ENCODE measurements at places on chromosomes 6 and 20.

- no peak for DNase-seq
These were observed 127.2 kb downstream of the MTHFD1L start for GRCh38 chr6:150992703-150993102.

DNA sequence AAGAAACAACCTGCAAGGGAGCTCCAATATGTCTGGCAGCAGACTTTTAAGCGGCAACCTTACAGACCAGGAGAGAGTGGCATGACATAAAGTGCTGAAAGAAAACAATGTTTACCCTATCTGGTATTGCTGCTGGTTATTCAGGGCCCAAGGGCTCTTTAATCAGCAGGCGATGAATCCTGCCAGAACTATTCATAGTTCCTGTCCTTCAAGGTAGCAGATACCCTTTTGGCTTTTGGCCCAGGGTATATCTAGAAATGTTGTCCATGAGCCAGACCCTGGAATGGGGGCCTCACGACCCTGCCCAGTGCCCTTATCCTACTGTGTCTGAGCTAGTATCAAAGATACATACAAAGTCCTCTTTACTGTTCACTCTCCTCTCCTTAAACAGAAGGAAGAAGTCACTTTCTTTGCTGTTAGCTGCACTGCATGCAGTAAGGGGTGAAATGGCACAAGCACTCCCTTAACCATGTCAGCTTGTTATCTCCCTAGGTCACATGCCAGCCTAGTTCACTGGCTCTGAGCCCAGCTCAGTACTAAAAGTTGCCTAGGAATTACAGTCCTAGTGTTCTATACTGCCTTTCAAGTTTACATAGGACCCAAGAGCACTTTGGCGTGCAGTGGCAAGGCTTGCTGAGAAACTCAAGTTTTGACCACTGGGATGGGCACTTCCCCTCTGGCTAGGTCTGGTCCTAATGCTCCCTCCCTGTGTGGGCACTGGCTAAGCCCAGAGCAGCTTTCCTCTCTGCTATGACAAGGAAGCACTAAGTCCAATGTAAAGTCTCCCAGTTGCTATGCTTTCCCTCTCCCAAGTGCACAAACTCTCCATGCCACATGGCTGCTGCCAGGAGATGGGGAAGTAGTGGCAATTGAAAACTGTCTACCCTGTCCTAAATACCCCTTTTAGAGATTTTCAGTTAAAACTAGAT lies 122.0 kb downstream of the HTR1B start:
- no peak for DNase-seq

GRCh38 chr6:157184202-157185015 lies 138.9 kb downstream of the TMEM242 start:
- peak; percentile 48 for DNase-seq

DNA sequence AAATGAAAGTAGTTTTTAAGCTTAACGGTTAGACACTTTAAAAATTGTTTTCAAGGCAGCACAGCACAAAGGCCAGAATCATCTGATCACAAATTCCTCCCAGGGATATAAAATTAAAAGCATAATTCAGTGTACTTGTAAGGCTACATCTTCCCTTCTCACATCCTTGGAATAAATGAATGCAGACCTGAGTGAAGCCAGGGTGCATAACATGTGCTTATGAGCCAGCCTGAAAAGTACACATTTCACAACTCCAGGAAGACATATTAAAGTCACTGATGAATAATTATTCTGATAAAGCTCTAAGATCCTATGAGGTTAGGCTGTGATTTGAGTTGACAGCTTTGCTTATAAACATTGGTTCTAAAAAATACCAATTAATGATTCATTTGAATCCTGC lies 163.6 kb downstream of the BTBD9 start:
- DNase-seq, result no peak

DNA sequence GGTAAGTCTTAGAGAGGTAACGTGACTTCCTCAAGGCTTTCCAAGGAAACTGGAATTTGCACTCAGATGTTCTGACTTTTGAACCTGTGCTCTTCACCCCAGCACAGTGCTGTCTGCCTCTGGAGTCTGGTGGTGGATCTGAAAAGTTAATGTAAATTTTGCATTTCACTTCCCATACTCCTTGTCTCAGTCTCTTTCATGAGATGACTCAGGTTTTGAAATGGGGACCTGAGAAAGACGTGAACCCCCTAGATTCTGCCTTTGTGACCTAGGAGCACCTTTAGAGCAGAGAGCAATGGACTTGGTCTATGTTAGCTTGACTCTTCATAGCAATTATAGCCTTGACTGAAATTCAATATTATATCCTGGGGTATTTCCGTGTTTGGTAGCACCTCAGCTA lies 223.0 kb downstream of the QKI start:
- no peak for DNase-seq

GRCh38 chr6:11701573-11701972 lies 77.0 kb downstream of the ADTRP start:
- no peak for DNase-seq

- DNase-seq, result no peak
These were observed 382.6 kb upstream of the JAG1 start for GRCh38 chr20:11056414-11056813.

- no peak for DNase-seq
These were observed 12.9 kb downstream of the BEND3 start for GRCh38 chr6:107102414-107102805.

DNA sequence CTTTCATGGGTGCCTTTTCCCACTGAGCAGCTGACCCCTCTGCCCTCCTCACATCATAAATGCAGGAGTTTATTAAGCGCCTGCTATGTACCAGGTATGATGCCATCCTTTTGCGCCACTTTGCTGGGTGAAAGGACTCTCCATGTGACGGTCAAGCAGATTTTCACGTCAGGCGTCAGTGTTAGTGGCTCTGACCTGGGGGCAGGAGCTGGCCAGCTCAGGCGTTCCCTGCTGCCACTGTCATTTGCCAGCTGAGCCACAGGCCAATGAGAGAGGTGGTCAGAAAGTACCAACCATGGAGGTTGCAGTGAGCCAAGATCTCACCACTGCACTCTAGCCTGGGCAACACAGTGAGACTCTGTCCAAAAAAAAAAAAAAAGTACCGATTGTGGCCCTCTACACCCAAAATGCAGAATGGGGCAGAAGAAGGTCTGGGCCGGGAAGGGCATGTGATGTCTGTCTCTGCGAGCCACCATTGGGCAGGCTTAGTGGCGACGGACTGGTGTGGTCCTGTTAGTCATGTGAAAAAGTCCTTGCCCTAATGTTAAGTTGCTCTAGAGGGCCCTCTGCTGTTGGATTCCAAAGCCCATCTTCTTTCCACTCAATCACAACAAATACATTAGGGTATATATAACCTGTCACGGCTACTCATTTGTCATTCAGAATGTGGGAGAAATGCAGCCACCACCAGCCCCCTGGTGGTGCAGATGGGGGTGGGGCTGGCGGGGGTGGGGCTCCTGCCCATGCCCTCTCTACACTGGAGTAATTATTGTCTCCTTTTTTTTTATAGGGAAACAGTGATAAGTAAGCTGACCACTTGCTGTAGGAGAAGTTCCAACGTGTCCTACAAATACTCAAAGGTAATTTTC lies 18.4 kb upstream of the SLC22A1 start:
- DNase-seq, result no peak

DNA sequence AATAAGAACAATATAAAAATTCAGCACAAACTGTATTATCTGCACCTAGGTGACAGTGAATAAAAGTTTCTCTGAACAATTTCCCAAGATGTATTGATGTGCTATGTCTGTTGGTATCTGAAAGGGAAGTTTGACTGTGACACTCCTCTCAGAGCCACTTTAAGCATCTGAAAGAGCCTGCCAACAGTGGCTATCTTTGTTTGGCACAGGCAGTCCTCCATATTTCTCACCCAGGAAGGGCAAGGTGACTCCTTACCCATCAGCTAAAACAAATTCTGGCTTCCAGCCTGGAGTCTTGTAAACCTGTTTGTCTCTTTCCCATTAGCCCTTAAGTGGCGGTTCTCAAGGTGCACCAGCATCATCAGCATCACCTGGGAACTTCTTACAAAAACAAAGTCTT lies 122.4 kb upstream of the VGLL2 start:
- DNase-seq, result no peak

DNA sequence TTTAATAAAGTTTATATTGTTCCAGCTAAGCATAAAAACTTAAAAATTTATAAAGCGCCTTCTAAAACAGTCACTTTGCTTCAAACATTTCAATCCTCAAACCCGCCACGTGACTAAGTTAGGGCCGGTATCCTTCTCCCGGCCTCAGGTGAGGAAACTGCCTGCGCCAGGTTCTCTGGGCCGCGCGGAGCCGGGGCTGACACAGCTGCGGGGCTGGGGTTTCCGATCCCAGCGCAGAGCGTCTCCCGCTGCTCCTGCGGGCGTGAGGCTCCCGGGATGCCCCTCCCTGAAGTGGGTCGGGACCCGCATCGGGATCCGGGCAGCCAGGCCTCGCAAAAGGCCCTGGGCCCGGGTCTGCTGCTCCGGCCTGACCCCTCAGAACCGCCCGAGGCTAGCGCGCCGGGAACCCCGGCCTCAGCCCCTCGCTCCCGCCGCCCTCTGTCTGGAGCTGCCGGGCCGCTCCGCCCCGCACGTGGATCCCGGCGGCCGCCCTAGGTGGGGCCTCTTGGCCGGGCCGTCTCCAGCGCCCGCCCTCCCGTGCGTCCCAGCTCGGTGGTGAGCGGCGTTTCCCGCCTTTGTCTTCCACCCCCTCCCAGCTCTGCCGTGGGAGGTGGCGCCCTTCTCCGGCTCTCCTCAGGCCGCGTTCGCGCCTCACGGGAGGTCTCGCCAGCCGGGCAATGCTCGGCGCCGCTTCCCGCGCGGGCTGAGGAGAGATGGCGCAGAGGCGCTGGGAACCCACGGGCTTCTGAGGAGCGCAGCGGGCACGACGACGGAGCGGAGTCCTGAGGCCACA lies 267.9 kb downstream of the DLL1 start:
- no peak for DNase-seq

- DNase-seq, result no peak
These were observed 2.0 kb downstream of the ZBTB24 start for GRCh38 chr6:109480993-109481480.

- DNase-seq, result no peak
These were observed 180.5 kb downstream of the ZFP64 start for GRCh38 chr20:52011093-52011492.

DNA sequence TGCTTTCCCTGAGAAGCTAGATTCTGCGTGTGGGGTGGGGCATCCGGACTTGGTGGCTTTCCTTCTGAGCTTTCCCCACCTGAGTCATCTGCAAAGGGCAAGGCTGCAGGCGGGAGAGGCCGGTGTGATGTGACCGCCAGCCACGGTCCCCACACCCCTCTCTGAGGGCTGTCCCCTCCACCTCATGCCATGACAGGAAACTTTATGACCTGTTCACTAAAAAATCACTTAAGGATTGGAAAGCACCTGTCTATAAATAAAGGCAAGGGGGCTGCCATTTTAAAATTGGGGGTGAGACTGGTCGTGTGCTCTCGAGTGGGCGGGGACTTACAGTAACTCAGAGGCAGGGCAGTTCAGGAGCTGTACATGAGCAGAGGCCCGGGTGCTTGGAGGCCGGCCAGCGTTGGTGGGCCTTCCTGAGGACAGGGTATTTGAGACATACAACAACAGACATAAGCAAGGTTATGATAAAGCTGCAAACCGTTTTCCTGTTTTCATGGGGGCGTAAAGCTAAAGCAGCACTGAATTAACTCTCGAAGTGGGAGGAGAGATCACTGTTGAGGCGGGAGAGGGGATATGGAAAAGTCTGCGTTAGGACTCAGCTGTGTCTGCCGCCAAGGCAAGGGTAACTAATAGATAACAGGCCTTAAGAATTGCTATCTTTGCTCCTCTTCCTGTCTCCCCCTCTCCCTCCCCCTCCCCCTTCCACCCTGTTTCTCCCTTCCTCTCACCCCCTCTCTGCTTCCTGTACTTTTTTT lies 16.1 kb upstream of the SERPINB1 start:
- DNase-seq, result no peak

- no peak for DNase-seq
These were observed 3.5 kb downstream of the SOBP start for GRCh38 chr6:107493158-107494057.

DNA sequence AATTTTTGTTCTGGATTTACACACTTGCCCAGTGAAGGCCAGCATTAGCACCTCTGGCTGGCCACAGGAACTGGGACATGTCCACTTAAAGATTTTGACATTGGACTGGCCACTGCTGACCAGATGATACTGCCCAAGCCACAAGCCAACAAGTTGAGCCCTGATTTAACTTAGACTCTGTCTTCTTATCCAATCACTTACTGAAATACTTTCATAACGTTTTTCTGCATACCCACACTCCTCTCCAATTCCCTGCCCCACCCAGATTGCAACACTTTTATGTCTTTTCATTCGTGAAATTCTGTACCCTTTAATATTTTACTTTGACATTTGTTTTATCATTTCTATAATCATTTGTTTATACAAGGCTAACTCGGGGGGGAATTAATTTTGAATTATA lies 170.3 kb upstream of the TAB2 start:
- no peak for DNase-seq

GRCh38 chr6:113884011-113884410 lies 26.9 kb downstream of the MARCKS start:
- DNase-seq, result no peak

- no peak for DNase-seq
These were observed 800 bp upstream of the GRIK2 start for GRCh38 chr6:101392586-101393230.

DNA sequence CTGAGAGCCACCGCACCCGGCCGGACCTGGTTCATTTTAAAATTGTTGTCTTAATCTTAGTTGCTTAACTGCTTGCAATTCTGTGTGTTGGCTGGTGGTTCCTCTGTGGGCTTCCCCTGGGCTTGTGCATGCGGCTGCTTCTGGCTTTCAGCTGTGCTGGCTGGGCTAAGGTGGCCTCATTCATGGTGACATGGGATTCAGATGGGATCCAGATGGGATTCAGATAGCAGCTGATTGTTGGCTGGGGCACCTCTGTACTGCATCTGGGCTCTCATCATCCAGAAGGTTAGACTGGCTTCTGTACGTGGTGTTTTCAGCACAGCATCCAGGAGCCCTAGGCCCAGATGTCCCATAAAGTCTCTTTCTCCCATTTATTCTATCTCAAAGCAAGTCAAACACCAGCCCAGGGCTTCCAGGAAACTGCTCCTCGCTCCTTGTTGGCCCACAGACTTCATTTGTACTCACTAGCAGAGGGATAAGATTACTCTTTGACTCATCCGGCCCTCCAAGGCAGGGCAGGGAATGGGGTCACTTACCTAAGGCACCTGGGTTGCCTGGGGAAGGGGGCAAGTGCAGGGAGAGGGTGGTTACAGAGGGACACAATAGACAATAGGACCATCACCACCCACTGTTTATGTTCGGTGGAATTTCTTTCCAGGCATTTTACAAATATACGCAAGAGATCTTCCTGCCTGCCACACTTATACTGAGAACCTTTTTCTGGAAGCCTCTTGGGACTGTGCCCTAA lies 10.2 kb upstream of the PEDS1 start:
- no peak for DNase-seq
